ENCODE measurements at places on chromosomes 12 and 14.

- DNase-seq = no peak
Measured at GRCh38 chr14:58059126-58059525, 92.9 kb downstream of the ARMH4 start.

- no peak for DNase-seq
Measured at GRCh38 chr14:49017447-49017846, 568.7 kb downstream of the RPS29 start.

DNA sequence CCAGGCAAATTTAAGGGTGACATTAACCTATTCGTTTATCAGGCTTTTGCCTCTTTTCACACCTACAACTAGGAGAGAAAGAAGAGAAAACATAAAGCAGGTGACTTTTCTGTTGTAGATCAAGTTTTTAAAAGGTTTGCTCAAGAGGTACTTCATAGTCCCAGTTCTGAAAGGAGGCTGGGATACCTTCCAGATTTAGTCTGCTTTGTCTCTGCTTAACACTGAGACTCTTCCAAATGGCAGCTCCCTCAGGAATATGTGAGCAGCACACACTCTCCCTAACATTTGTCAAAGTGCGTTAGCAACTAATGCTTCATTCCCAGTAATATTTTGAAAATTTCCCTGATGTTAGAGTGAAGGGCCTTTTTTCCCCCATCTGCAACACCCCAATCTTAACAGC lies 133.7 kb upstream of the RASSF8 start:
- DNase-seq = no peak

DNA sequence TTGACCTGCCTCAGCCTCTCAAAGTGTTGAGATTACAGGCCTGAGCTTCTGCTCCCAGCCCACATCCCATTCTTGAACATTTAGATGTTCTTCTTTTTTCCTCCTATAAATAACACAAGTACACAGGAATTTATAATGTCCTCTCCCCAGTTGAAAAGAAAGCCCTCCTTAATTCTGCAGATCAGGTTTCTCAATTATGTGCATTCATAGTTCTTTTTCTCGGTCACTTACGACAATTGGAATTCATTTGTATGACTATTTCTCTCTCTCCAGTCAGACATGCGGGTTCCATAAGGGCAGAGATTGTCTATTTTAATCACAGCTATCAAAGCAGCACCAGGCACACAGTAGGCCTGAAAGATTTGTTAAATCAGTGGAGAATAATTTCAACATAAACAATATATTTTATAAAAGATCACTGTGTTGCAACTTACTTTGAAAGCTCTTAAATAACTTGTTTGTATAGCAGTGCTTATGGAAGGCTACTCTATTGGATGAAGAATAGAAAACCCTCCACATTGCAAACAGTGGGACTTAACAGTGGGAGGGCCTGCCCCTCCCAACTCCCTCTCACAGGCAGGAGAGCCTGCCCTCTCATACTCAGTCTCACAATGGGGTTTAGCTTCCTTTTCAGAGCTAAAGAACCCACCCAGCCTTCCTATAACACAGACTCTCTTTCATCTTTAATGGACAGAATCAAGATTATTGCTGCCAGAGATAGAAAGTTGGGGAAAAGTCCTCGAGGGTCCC lies 84.1 kb upstream of the TRAF3 start:
- no peak for DNase-seq

DNA sequence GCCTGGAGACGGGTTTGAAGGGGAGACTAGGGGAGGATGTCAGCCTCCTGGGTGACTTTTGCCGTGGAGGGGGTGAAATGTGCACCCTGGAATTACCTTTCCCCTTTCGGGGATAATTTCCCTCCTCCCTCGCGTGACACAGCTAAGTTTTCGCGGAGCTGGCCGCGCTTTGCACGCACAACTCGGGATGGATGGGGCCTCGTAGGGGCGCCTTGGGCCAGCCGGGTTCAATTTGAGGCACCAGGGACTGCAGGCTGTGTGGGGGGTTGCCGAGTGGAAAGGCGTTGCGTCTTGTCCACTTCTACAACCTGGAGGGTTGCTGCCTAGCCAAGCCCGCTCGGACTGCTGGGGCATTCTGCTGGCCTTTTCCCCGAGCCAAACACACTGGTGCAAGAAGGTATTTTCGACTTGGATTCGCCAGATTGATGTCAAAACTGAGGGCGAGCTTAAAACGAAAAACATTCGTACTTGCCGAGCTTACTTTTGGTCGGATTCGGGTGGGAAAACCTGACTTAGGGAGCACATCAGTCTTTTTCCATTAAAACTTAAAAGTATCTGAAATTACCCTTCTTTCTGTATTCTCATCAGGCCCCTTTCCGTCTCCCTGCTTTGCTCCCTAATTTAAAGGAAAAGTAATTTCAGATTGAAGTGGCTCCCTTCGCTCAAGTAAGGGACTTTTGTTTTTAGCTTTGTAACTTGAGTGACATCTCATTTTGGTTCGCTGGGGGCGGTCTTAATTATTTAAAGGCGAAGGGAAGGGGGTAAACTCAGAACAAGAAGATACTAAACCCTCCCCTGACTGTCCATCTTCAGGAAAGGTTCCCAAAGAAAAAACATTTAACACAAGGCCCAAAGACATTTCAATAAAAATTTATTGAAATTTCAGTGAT lies 14.3 kb downstream of the TBX3 start:
- DNase-seq = no peak

GRCh38 chr12:81257947-81258551 lies 180.2 kb downstream of the ACSS3 start:
- no peak for DNase-seq

DNA sequence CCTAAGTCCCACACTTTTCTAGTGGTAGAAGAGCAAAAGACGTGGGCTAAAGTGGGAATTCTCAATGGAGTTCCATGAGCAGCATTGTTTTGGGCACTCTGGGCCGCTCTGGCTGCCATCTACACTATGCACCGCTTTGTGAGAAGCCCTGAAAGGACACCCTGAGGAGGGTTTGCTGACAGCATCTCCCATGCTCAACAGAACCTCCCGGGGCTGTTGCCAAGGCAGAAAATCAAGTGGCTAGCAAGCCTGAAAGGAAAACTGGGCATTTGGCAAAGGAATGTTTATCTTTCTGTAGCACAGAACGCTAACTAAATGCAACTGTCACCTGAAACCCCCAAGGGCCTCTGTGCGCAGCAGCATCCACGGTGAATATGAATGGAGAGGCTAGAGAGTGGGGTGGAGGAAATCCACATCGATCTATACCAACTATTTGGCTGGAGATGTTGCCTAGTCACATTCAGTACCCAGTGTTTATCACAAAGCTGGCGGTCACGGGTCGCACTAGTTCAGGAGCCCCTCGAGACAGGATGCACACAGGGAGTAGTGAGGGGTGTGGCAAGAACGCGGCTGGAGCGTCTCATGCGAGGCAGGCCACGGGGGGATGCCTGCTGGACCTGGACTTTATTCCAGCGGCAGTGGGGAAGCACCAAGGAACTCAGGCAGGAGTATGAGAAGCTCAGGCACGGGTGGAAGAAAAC lies 14.2 kb downstream of the APPL2 start:
- DNase-seq = no peak

DNA sequence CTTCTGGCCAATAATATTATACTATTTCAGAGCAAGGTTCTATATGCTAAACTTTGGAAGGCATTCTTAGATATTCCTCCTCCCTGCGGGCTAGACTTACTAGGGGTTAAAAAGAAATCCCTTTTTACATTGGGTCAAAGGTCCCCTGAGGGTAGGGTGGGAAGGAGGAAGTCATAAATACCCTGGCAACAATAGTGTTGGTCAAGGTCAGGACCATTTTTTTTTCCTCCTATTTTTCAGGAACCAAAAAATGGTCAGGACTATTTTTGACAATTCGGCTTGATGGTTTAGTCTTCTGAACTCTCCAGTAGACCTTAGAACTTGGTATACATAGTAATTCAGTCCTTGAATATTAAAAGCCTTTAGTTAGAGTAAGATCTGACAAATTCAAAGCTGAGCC lies 4.5 kb upstream of the NANOG start:
- no peak for DNase-seq

- no peak for DNase-seq
Measured at GRCh38 chr12:124754949-124755800, 108.5 kb downstream of the SCARB1 start.

GRCh38 chr12:104903648-104904423 lies 54.3 kb downstream of the SLC41A2 start:
- DNase-seq = no peak

- DNase-seq = no peak
Measured at GRCh38 chr12:127830065-127830460, 436.9 kb upstream of the TMEM132C start.

DNA sequence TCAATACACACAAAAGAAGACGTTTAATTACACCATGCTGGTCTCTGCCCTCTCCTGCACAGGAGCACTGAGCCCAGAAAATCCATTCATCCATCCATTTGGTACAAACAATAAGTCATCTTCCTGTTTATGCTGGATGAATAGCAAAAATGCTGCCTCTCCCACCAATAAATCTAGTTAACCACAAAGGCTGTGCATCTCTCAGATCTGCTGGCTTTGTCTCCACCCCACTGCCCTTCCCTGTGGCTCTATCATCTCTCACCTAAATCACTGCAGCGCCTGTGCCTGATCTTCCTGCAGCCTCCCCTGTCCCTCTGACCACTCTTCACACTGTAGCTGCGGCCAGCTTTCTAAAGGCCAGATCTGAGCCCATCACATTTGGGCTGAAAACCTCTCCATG lies 72.9 kb upstream of the DDX11 start:
- DNase-seq = no peak

GRCh38 chr12:27332407-27332713 lies 276 bp upstream of the BMAL2 start:
- DNase-seq = no peak

GRCh38 chr14:100147691-100148464 lies 11.6 kb downstream of the DEGS2 start:
- DNase-seq = no peak

- DNase-seq = no peak
Measured at GRCh38 chr14:91263329-91263728, 18.8 kb upstream of the GPR68 start.

- DNase-seq = peak; percentile 12
Measured at GRCh38 chr12:1918081-1918883, at the start of gene CACNA2D4. TSS of gene CACNA2D4 (minus strand) at chr12:1918652. CDS start at chr12:1918473, 179 bp downstream.

- DNase-seq = no peak
Measured at GRCh38 chr12:93311827-93312226, 65.9 kb upstream of the NUDT4 start.

DNA sequence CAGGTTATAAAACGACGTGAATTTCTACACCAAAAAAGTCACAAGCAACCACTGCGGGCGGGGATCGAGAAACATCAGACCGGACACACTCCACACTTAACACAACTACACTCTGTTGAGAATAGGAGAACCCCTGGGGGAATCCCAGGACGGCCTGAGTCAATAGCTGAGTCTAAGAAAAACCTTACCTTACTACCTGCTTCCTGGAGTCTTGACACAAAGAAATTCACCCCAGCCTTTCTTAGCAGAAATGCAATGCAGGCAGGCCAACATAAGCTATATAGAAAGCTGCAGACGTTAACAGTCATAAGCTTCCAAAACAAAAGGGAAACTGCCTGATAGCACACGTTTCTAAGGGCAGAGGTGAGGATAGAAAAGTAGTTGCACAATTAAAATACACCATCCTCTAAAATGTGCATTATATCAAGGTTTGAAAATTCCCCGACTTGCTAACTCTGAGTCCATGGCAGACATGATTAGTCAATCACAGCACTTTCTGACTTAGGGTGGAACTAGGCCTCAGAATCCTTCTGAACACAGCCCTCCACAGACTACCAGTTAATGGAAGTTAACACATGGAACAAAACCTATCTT lies 68.0 kb downstream of the CCDC88C start:
- peak; percentile 30 for DNase-seq

DNA sequence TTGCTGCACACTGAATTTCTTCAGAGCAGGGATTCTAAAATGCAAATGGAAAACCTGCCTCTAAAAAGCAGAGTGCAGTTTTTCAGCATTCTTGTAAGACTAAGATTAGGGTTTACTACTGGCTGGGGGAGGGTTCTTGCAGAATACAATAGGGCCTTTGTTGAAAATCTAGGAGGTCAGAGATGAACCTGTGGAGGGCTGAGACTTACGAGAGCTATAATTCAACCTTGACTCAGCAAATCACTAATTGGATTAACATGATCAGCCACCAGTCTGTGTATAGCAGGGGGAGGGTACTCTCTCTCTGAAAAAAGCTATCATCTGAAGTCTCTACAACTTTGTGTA lies 92.6 kb upstream of the HIF1A start:
- no peak for DNase-seq

DNA sequence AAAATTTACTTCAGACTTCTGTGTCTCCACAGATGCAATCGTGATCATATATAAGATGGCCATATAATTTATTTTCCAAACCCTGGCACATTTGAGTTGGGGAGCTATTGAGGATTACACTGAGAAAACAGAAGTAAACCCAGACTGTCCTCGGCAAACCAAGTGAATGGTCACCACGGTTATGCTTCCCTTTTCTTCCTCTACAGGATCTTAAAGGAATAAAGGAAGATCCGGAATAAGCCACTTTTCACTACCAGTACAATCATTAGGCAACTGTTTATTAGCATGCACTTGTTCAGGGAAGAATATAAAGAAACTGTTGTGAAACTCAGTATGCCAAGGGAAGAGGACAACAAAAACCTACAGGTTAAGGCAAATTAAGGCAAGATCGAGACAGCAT lies 27.6 kb downstream of the SBNO1 start:
- DNase-seq = no peak

GRCh38 chr12:80679346-80680131 lies 27.9 kb upstream of the MYF6 start:
- DNase-seq = no peak

DNA sequence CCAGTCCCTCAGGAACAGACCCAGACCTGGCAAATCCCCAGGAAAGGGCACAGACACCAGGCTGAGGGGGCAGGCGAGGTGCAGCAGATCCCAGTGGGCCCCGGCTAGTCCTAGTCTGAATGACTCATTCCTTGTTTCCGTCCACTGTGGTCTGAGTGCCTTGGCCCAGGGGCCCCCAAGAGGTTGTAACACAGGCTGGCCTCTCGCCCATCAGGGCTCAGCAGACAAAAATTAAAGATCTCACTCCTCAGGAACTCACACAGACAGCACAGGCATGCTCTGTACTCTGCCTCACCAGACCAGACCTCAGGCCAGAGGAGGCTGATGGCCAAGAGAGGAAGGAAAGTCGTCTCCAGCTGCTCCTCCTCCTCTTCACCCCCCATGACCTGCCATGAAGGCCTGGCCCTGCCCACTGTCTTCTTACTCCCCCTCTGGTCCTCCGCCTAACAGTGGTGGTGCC lies 7.7 kb upstream of the LTBP2 start:
- no peak for DNase-seq

GRCh38 chr12:44117337-44117736 lies 281.5 kb downstream of the TMEM117 start:
- DNase-seq = no peak

GRCh38 chr12:132352896-132353800 lies 23.8 kb upstream of the GALNT9 start:
- DNase-seq = no peak

- DNase-seq = no peak
Measured at GRCh38 chr14:71319666-71320065, 412.4 kb downstream of the PCNX1 start.

GRCh38 chr14:74364271-74364880 lies 16.1 kb downstream of the VRTN start:
- no peak for DNase-seq

- no peak for DNase-seq
Measured at GRCh38 chr14:103456167-103456835, 66.3 kb downstream of the CKB start.

- DNase-seq = no peak
Measured at GRCh38 chr12:911191-911826, 38.2 kb downstream of the RAD52 start.

GRCh38 chr12:123142921-123143735 lies 7.8 kb downstream of the PITPNM2 start:
- DNase-seq = peak; percentile 29

Data from memory B cell (primary cell).